ENCODE measurements at places on chromosomes 7 and 10.

DNA sequence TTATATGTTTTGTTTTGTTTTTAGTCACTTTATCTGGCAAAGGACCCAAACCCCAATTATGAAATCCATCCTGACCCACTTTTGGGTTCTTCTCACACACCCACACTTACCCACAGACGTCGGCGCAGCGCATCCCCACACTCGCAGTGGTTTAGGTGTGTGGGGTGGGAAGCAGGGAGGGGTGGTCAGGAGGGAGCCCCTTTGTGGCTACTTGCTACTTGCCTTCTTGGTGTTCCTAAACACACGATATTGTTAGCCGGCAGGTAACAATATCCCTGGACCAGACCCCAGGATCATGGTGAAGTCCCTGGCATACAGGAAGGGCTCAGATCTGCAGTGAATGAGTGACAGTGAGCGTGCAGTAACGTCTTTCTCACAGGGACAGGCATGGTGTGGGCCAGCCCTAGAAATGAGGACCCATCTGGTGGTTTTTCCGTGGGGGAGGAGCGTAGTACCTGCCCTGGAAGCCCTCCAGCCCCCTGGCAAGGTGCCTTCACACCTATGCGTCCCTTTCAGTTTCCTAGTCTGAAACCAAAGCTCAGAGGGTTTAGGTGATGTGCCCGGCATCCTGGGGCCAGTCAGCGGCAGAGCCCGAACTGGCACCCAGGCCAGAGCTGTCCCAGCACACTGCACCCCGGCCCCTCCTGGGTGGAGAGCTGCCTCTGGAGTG lies 4.4 kb downstream of the SPOCK2 start:
- DNase-seq: no peak

GRCh38 chr10:97849103-97849686 lies 448 bp upstream of the GOLGA7B start:
- no peak for DNase-seq

DNA sequence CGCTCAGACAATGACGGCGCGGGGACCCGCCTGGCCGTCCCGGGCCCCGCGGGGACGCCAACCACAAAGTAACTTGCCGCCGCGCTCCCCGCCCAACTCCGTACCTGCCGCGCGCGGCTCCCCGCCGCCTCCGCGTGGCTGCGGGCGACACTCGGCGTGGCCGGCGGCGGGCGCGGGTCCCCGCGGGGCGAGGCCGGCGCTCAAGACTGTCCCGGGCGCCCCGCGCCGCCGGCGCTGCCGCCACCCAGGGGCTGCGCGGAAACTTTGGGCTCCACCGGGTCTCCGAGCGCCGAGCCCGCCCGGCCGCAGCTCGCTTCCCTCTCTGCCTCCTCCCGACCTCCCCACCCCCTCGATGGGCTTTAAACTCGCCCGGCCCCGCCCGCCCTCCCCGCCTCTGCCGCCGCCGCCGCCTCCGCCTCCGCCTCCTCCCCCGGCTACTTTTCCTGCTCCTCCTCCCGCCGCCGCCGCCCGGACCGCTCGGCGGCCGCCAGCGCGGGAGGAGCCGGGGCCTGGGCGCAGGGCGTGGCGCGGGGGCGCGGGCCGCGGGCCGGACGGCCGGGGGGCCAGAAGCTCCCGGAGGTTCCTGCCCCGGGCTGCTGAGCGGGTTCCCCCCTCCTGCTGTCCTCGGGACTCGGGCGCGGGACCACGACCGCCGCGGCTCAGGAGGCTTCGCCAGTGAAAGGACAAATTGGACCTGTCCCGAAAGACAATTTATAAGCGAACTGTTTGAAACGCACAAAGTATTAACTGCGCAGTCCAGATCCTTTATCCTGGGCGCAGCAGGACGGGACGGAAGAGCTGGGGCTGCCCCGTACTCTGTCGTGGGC lies 10.6 kb upstream of the GRB10 start:
- peak; percentile 78 for DNase-seq

GRCh38 chr10:116007256-116007891 lies 265.6 kb downstream of the GFRA1 start:
- no peak for DNase-seq

DNA sequence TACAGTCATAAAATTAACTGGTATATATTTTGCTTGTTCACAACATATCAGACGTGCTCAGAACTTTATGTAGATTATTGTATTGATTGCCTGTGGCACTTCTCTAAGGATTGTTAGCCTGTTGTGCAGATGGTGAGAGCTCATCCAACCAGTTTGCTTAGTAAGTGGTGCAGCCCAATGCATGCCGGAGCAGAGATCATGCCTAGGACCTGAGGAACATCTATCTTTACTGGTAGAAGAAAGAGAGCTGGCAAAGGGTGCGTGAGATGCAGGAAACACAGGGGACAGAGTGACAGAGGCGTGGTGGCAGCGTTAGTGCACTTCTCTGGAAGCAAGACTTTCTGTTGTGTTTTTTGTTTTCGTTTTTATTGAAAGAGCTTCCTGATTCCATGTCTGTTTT lies 35.9 kb downstream of the CCM2 start:
- DNase-seq: no peak

DNA sequence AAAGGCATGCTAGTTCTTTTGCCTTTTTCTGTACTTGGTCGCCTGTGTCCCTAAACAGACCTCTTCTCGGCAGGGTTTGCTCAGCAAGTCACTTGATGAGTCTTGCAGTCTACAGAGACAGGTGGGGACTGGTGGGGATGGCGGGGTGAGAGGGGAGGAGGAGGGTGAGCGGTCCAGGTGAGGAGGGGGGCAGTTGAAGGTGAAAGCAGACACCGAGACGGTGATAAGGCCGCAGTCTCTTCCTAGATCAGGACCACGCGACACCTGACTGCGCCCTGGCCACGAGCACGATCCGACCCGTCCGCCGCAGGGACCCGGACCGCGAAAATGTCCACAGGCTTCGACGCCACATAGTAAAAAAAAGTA lies 566 bp downstream of the ASNS start:
- DNase-seq: peak; percentile 67

DNA sequence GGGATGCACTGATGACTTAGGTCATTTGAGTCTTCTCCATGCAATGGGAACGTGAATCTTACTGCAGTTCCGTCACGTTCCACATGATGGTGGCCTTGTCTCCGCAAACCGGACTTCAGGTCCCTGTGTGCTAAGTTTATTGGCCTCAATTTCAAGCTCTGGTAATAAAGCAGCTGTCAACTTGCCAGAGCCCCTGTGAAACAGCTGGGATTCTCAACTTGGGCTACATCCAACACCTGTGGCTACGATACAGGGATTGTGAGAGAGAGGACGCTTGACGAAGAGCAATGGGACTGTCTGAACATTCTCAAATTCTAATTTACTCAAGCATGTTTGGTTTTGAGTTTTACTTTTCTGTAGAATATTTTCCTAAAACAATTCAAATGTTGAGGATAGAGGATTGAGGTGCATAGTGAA lies 174.2 kb downstream of the PTN start:
- DNase-seq: peak; percentile 21

DNA sequence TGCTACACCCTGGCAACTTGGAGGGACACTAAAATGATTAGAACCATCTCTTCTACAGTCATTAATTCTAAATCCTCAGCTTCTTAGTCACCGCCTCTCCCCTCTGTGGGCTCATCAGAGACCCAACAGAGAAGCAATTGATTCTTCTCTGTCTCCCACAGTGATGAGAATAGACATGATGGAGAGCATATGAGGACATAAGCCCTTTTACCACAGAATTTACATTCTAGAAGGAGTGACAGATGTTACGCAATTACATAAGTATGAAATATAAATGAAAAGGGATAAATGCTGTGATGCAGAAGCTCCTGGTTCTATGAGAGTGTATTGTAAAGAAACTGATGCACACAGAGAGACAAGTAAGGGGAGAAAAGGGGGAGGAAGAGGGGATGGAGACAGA lies 18.1 kb upstream of the ABCB5 start:
- no peak for DNase-seq

GRCh38 chr7:132436121-132436520 lies 140.1 kb downstream of the PLXNA4 start:
- no peak for DNase-seq

DNA sequence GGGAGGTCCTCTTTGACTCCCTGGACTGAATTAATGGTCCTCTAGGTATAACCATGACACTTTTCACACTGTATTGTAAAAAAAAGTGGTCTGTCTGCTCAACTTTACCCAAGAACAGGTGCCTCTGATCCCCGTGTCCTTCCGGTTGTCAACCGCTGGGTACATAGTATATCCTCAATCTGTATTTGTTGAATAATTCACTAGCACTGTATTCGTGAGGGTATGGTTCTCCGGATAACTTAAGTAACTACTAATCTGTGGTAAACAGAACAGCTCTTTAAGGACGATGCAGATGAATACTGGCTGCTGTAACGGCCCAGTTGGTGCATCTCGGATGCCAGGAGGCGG lies 472 bp upstream of the ADAM22 start:
- no peak for DNase-seq

DNA sequence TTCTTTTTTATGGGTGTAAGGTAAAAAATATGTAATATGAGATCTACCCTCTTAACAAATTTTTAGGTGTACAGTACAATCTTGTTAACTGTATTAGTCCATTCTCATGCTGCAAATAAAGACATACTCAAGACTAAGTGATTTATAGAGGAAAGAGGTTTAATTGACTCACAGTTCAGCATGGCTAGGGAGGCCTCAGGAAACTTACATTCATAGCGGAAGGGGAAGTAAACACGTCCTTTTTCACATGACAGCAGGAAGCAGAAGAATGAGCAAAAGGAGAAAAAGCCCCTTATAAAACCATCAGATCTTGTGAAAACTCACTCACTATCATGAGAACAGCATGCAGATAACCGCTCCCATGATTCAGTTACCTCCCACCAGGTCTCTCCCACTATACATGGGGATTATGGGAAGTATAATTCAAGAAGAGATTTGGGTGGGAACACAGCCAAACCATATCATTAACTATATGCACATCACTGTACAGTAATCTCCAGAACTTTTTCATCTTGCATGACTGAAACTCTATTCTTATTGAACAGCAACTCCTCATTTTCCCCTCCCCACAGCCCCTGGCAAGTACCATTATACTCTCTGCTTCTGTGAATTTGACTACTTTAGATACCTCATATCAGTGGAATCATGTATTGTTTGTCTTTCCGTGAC lies 127.4 kb downstream of the WNT2 start:
- DNase-seq: no peak

- peak; percentile 90 for DNase-seq
Observed at GRCh38 chr10:124744102-124745050, at the start of gene FAM53B. FAM53B (minus strand) TSS chr10:124744378; CDS start chr10:124706713, 37,665 bp downstream.

DNA sequence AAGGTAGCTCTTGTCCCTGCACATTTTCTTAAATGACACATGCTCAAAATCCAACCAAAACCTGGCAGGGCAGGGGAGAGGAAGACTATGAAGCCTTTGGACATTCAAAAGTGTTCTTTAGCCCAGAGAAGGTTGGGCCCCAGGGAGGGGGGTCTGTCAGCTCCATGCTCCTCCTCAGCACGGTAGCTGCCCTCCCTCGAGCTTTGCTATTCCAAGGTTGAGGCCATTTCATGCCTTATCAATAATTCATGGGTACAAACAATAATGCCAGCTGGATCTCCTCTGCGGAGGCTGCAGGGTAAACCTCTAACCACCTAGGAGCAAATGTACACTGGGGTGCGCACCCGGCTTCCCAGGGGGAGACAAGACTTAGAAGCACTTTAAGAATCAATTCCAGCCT lies 61.5 kb downstream of the SLIT1 start:
- no peak for DNase-seq

- DNase-seq: no peak
Observed at GRCh38 chr7:156127166-156128134, 315.2 kb upstream of the SHH start.
